ENCODE measurements at places on chromosomes 4 and X.

DNA sequence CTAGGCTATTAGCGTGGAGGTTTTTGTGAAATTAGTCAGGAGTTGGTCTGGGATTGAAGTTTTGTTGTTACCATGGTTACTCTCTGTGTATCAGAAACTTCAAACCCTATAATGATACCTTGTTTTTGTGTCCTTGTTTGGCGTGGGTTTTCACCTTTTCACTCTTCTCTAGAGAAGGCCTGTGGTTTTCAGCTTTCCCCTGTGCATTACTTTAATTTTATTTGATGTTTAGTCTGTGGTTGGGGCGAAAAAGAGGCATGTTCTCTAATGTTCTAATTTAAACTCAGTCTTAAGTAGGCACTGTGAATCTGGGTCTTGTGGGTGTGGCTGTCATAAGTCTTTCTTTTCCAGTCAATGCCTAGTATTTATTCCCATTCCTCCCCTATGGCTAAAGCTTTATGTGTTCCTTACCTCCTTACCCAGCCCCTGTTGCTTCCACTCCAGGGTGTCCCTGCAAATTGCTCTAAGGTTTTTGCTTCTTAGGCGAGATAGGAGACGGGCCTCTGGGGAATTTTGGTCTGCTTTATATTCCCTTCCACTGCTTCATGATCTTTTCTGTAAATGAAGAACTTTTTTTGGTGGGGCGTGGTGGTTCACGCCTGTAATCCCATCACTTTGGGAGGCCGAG, 326.3 kb upstream of the ZCCHC13 start:
- DNase-seq = no peak

- no peak for DNase-seq
Observed at GRCh38 chr4:40262077-40262528, 65.3 kb downstream of the RHOH start.

DNA sequence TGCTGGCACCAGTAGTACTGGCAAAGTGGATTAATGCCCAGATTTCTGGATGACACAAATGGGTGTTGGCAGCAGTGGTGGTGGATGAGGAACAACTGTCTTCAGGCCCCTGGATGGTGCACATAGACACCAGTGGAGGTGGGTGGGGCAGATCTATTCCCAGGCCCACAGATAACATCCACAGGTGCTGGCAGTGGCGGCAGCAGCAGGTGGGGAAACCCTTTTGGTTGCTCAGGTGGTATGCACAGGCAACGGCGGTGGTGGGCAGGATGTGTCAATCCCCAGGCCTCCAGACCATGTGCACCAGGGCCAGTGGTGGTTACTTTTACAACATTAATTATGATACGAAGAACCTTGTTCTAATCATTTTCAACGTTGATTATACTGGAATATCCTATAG, 48.9 kb upstream of the FAT4 start:
- DNase-seq = no peak

DNA sequence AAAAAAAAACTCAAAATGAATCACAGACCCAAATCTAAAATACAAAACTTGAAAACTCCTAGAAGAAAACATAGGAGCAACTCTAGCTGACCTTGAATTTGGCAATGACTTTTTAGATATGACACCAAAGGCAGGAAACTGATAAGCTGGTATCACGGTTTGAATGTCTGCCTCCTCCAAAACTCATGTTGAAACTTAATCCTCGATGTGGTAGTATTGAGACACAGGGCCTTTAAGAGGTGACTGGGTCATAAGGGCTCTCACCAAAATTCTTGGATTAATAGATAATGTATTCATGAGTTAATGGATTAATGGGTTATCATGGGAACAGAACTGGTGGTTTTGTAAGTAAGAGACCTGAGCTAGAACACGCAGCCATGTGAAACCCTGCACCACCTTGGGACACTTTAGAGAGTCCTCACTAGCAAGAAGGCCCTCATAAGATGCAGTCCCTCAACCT, 40.5 kb downstream of the FRYL start:
- no peak for DNase-seq

- no peak for DNase-seq
Observed at GRCh38 chrX:17475449-17476217, 100.6 kb downstream of the NHS start.

- DNase-seq = no peak
Observed at GRCh38 chr4:42733380-42733779, 76.5 kb upstream of the ATP8A1 start.

DNA sequence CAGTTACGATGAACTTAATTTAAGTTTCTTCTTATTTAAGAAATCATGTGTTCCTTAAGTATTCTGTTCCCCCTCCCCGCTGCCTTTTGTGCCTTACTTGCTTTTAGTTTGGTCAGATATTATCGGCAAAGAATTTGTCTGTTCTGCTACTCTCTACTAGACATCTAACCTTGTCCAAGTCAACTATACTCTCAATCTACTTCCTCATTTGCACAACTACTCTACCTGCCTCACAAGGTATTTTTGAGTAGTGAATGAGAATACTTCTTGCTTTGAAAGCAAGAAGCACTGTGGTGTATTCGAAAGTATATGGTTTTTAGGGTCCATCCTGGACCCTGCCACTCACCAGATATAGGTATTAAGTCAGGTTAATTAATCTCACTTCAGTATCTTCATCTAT, 8.0 kb upstream of the KLHL5 start:
- DNase-seq = no peak

DNA sequence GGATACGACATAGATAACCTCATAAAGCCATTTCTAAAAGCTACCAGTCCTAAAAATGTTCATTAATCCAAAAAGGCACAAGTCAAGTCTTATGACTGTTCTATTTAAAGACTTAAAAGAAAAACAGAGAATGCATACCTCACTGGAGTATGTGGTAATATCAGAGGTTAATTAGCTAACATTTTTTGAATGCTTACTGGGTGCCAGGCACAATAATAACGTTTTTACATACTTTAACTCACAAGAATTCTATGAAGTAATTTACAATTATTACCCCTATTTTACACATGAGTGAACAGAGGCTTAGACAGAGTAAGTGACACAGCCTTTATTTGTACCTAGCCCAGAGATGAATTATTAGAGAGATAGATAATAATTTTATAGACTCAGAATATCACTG, 207.5 kb downstream of the PDGFC start:
- no peak for DNase-seq

GRCh38 chrX:130118441-130119311, 8.4 kb upstream of the ELF4 start:
- peak; percentile 55 for DNase-seq

- DNase-seq = no peak
Observed at GRCh38 chr4:107068116-107068515, 32.0 kb upstream of the DKK2 start.

GRCh38 chr4:114558446-114559020, 40.1 kb upstream of the UGT8 start:
- DNase-seq = no peak

Measured in SW480 (cell line).